ENCODE measurements at places on chromosomes 16 and 17. TPM values are rescaled to one million over a fixed set of nuclear protein-coding genes. Genes with fewer than 3 reads are reported as not detected.

- no peak for DNase-seq
Observed at GRCh38 chr17:82112914-82113311, 14.9 kb upstream of the FASN start.

DNA sequence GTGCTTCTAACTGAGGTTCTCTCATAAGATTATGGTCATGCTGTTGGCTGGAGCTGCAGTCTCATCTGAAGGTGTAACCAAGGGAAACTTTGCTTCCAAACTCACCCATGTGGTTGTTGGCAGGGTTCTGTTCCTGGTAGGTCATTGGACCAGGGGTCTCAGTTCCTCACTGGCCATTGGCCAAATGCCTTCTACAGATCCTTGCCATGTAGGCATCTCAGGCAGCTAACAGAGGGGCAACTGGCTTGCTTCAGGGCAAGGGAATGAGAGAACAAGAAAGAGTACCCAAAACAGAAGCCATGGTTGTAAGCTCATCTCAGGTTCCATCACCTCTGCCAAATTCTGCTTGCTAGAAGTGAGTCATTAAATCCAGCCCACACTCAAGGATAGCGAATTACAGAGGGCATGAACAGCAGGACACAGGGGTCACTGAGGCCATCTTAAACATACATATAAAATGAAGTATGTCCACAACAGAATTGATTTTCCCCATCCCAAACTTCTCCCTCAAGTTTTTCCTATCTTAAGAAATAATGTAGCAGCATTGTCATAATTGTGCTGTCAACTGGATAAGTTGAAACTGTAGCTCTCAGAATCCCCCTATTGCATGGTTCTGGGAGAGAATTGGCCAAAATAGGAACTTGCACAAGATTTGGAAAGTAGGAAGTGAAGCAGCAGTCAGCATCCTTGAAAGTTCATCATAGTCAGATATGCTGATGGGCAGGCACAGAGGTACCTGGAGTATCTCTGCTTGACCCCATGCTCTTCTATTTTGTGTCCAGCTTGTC lies 42.4 kb upstream of the CES5A start:
- DNase-seq = no peak

GRCh38 chr16:22188595-22189442 lies 17.3 kb upstream of the EEF2K start:
- DNase-seq = peak; percentile 70

GRCh38 chr16:72743011-72743761 lies 304.7 kb downstream of the ZFHX3 start:
- DNase-seq = no peak

GRCh38 chr17:57264776-57265175 lies 8.5 kb downstream of the MSI2 start:
- no peak for DNase-seq

GRCh38 chr16:19168371-19169081 lies 486 bp downstream of the SYT17 start:
- DNase-seq = no peak

Gene SCIMP
- not detected for total RNA-seq

GRCh38 chr16:31382485-31383161 lies 10.5 kb upstream of the ITGAD start:
- DNase-seq = peak; percentile 33

DNA sequence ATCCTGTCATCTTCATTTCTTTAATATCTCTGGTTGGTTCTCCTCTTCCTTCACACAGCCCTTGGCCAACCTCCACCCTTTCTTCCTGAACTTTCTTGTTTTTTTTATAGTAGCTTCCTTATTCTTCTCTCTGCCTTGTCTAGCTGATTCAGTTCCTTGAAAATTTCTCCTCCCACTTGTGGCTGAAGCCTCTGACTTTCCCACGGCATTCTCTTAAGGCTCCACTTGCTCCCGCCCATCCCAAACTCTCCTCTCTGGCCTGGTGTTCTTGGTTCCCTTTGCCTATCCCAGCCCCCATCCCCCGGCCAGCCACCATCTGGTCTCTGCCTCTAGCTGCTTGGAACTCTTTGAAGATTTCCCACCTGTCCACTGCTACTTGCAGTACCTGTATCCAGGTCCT lies 29.1 kb downstream of the NLRP1 start:
- no peak for DNase-seq

GRCh38 chr16:75682308-75682707 lies 5.5 kb upstream of the CPHXL2 start:
- no peak for DNase-seq

DNA sequence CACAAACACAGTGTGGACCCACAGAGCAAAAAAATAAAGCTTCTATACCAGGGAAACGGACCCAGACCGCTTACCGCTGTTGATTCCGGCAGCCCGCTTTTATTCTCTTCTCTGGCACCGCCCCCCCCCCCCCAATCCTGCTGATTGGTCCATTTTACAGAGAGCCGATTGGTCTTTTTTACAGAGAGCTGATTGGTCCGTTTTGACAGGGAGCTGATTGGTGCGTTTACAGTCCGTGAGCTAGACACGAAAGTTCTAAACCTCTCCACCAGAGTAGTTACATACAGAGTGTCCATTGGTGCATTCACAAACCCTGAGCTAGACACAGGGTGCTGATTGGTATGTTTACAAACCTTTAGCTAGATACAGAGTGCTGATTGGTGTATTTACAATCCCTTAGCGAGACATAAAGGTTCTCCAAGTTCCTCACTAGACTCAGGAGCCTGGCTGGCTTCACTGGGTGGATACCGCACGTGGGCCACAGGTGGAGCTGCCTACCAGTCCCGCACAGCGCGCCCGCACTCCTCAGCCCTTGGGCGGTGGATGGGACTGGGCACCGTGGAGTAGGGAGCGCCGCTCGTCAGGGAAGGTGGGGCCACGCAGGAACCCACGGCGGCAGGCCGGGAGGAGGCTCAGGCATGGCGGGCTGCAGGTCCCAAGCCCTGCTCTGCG lies 92.4 kb downstream of the HAPSTR1 start:
- DNase-seq = no peak

GRCh38 chr16:77951788-77952187 lies 70.6 kb upstream of the CLEC3A start:
- DNase-seq = peak; percentile 18

Gene SLC9A5
- total RNA-seq = 5.6 TPM

Gene ZMYND15
- total RNA-seq = 2.8 TPM

Gene GAS2L2
- not detected for total RNA-seq

DNA sequence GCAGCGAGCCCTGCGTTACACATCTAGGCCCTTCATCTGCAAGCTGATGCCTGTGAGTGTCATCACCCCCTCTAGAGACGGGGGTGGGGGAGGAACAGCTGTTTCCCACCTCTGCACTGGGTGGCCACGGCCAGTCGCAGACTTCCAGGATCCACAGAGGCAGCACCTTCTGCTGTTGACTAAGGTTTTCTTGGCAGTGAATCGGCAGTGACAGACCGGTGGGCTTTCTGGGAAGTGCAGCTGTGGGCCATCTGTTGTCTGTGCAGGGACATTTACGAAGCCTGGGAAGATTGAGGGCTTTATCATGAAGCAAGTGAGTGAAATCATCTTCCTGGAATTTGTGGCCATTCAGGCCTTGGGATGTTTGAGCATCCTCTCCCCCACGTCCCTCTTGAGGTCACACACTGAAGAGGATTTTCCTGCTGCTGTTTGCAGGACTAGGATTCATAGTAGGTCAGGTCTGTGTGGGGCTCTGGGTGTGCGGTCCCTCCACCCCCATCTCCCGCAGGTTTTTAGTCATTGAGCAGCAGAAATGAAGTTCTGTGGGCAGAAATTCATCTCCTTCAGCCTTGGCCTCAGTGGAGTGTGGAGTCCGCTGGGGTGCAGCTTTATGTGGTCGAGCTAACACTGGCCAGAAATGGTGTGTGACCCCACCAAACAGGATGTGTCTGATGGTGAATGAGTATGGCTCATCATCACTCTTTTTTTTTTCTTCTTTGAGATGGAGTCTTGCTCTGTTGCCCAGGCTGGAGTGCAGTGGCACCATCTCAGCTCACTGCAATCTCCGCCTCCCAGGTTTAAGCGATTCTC lies 12.0 kb downstream of the PGS1 start:
- DNase-seq = no peak

DNA sequence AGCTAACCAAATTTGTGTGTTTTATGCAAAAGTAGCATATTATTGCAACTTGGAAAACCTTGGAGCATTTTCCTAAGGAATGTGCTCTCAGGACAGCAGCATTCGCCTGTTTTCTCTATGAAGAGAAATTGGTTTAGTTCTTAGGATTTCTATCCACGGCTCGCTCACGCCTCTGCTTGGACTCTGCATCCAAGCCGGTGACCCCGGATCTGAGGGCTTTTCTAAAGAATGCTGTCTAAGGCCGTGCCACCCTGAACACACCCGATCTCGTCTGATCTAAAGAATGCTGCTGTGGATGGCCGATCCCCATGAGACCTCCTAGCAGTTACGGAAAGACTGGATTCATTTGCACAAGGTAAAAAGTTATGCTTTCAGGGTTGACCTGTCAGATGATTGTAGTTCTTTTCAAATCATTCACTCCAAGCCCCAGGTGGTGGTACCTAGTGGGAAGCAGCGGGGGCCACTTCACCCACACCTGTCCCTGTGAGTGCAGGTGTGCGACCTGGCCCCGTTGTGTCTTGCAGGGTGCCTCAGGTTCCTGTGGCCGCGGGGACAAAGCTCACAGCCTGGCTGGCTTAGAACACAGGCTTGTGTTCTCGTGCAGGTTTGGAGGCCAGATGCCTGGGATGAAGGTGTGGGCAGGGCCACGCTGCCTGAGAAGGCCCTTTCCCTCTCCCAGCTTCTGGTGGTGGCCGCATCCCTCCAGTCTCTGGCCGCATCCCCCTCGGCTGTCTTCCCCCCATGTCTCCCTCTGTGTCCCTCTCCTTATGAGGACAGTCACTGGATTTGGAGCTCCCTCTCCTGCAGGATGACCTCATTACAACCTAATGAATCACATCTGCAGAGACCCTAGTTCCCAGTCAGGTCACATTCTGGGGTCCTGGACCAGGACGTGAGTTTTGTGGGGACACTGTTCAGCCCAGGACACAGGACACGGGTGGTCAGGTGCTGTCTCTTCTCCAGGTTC lies 71.1 kb downstream of the BANP start:
- no peak for DNase-seq

DNA sequence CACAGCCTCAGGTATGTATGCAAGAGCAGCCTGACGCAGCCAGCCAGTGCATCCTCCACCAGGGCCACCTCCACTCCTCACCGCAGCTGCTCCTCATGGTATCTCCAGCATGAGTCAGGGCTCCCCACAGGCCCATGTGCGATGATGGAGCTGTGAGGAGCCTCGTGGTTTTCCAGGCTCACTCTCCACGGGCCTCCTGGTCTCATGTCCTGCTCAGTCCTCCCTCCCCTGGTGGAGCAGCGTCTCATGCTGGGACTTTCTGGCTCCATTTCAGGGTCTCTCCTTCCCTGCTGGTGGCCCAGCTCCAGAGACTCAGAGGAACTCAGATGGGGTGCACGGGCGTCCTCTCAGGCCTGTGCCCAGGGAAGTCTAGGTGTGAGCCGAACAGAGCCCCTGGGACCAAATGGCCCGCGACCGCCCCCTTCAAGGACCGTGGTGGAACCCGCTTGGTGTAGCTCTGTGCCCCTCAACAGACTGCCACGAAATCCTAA lies 70.4 kb downstream of the METRNL start:
- no peak for DNase-seq

DNA sequence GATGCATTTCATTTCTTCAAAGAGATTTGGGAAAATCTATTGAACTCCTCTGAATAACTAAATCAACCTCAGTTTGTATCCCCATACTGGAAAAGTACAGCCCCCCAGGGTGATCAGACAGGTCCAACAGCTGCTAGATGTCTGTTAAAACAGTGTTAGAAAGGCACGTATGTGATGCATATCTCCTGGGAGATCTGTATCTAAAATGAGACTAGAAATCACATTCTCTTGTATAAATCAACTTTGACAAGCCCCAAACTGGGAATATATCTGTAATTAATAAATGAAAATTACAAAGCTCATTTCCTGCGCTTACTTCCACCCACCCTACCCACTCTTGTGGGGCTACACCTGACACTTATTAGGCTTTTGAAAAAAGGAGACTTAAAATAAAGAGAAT lies 3.8 kb upstream of the KIF2B start:
- no peak for DNase-seq

GRCh38 chr16:79067600-79067999 lies 532.9 kb downstream of the MAF start:
- no peak for DNase-seq

DNA sequence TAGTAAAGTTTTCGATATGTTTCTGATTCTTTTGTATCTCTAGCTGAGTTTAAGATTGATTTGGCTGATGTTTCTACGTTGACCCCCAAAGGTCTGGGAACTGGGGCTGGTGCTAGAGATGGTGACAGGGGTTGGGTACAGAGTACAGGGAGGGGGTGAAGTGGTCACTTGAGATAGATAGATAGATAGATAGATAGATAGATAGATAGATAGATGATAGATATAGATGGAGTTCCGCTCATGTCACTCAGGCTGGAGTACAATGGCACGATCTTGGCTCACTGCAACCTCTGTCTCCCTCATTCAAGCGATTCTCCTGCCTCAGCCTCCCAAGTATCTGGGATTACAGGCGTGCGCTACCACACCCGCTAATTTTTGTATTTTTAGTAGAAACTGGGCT lies 1.8 kb upstream of the FBRS start:
- no peak for DNase-seq

Gene MYLK3
- total RNA-seq = 0.22 TPM

Gene IL21R
- 1.2 TPM for total RNA-seq

DNA sequence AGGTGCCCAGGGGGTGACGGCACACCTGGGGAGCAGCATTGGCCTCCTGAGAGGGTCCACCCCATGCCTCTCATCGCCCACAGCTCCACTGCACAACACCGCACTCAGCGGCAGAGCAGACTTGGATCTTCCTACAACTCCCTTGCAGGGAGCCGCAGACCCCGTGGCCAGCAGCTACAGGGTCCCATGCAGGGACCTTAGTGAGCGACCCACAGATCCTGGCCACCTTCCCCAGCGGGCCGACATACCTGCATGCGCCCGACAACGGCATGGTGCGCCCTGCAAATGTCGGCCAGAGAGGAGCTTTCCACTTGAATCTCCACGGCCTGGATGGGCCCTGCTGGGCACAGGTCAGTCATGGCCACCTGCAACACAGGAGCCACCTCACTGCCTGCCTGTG lies 8.4 kb downstream of the FAAP100 start:
- DNase-seq = no peak
